AG04449 (cell line): ENCODE measurements at places on chromosomes 13 and 19.

- DNase-seq = no peak
Observed at GRCh38 chr13:53342623-53343360, 314.2 kb downstream of the OLFM4 start.

DNA sequence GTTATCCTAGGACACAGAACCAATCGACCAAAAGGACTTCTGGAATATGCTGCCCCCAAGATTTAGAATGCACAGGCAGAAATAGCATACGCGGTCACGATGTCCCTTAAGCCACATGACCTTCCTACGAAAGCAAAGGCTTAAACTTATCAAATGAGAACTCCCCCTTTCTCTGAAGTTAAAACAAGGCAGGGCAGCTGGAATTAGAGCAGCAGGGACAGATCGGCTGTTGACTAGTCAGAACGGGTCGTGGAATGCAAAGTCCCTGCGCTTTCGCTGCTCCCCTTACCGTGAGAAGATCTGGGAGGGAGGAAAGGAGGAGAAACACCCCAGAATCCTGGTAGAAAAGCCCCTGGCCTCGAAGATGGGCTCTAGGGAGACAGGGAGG, 799 bp upstream of the USPL1 start:
- DNase-seq = peak; percentile 62

GRCh38 chr19:6826281-6826920, 53.9 kb downstream of the VAV1 start:
- no peak for DNase-seq

- DNase-seq = no peak
Observed at GRCh38 chr19:46786236-46787039, 2.0 kb downstream of the SLC1A5 start.

GRCh38 chr13:30030141-30030750, 179.8 kb upstream of the UBL3 start:
- DNase-seq = no peak

GRCh38 chr13:34013061-34013460, 195.1 kb downstream of the RFC3 start:
- DNase-seq = no peak

DNA sequence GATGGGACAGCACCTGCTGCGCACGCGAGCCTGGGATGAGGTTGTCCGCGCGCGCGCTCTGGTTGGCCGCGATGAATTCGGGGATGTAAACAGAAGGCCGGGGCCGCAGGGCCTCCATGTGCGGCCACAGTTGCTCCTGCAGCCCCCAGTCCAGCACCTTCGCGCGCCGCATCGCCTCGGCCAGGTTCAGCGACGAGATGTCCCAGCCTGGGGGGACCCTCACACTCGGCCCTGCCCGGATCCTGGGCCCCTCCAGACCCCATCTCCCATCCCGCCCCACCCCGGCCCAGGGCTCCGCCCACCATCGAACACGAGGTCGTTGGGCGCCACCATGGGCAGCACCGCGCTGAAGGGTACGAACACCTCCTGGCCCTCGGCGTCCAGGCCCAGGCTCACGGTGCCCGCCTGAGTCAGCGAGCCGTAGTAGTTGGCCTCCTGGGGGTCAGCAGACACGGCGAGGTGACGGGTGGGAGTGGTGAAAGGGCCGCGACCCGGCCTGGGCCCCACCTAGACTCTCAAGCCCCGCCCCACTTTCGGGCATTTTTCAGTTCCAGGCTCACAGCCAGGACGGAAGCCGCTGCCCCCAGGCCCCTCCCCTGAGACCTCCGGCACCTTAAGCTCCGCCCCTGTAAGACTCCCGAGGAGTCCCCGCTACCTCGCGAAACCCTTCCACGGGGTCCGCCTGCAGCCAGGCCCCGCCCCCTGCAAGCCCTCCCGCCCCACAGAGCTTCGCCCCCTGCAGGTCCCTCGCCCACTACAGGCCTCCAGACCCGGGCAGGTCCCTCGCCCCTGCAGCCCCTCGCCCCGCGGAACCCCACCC, 1.1 kb downstream of the ISYNA1 start:
- no peak for DNase-seq

DNA sequence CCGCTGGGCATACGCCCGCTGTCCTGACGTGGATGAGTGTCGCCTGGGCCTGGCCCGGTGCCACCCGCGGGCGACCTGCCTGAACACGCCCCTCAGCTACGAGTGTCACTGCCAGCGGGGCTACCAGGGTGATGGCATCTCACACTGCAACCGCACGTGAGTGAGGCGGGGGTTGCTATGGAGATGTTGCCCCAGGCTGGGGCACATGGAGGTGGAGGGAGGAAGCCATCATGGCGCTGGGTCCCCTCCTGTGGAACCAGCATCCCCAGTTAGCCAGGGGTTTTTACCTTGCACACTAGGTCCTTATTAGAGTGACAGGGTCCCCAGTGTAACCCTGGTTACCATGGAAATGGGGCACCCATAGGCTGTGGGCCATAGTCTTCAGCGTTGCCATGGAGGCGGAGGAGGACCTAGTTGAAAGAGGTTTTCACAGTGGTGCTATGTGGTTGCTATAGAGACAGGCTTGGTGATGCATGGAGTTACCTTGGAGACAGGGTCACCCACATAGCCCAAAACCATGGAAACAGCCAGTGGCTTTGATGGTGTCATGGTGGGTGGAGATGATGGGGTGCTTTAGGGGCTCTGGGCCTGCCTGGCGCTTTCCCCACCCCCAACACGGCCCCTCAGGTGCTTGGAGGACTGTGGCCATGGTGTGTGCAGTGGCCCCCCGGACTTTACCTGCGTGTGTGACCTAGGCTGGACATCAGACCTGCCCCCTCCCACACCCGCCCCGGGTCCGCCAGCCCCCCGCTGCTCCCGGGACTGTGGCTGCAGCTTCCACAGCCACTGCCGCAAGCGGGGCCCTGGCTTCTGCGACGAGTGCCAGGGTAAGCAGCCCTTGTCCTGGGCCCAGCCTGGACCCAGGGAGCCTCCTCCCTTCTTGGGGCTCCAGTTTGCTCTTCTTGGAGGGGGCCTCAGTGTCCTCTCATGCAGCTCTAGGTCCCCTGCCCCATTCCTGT, 27.1 kb downstream of the MEGF8 start:
- DNase-seq = no peak

- DNase-seq = no peak
Observed at GRCh38 chr13:35514061-35514477, 37.6 kb upstream of the MAB21L1 start.
